Stimulated activated memory B cell treated with anti-CD40 and anti-IgM and Interleukin-4, amounts not matched to agents 10 μg/mL and 1 μg/mL and 100 μg/mL, for 72 hours (primary cell): ENCODE measurements at places on chromosomes 1 and 21.

DNA sequence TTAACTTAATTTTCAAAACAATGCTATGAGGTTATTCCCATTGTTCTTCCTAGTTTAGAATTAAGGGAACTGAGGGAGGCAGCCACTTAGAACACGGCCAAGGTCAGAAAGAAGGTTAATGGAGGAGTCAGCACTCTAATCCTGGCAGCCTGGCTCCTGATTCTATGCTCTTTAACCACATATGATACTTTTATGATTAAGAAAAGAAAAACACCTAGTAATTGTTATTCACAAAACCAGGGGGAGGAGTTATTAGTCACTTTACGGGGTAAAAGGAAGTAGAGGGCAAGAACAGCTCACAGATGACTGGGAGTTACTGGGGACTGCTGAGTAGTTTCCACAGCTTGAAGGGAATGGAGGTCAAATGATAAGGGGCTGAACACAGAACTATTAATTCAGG lies 38.6 kb downstream of the GADD45A start:
- peak; percentile 74 for ATAC-seq
- no peak overlapping the region for H3K27ac ChIP-seq
- no peaks in the 10 kb centered on the region for H3K4me1 ChIP-seq
- H3K27me3 ChIP-seq, result no peaks in the 10 kb centered on the region
- H3K36me3 ChIP-seq, result no peaks in the 10 kb centered on the region
- no peak overlapping the region for H3K4me3 ChIP-seq

- H3K27me3 ChIP-seq, result no peaks in the 10 kb centered on the region
- ATAC-seq, result no peak
- H3K4me3 ChIP-seq, result no peak overlapping the region
- peaks cover 19% of the 10 kb centered on the region for H3K4me1 ChIP-seq
- no peak overlapping the region for H3K27ac ChIP-seq
Measured at GRCh38 chr1:44272992-44273391, 59.7 kb downstream of the DMAP1 start.

GRCh38 chr1:40974945-40975344 lies 4.6 kb upstream of the CTPS1 start:
- no peaks in the 10 kb centered on the region for H3K36me3 ChIP-seq
- peaks cover 16% of the 10 kb centered on the region for H3K4me1 ChIP-seq
- H3K27ac ChIP-seq, result no peak overlapping the region
- H3K4me3 ChIP-seq, result no peak overlapping the region

GRCh38 chr1:181117648-181118449 lies 29.3 kb downstream of the IER5 start:
- no peak overlapping the region for H3K4me3 ChIP-seq
- H3K27ac ChIP-seq, result peak overlapping the region; percentile 65
- peaks cover 34% of the 10 kb centered on the region for H3K4me1 ChIP-seq
- H3K36me3 ChIP-seq, result no peaks in the 10 kb centered on the region

DNA sequence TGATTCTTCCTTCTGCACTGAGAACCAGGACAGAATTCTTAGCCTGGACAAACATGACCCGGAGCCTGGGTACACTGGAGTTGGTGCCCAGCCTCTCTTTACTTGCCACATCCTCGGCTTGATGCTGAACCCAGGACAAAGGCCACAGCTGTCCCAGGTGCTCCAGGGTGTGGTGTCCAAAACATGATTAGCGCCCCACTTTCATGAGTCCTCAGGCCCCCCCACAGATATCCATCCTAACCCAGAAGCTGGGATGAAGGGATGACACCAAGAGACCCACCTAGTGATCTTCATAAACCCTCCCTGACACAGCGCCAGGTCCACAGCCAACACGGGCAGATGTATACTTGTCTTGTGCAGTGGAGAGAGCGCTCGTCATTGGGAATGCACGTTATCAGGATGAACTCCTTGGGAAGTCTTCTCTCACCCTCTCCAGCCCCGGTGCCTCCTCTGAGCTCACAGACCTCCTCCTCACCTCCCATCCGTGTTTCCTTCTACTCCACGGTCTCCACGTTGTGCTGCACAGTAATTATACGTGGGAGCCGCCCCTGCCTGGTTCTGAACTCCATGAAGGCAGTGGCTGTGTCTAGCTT lies 3.6 kb downstream of the ABCA4 start:
- no peaks in the 10 kb centered on the region for H3K36me3 ChIP-seq
- ATAC-seq, result no peak
- no peak overlapping the region for H3K27ac ChIP-seq
